Dermis microvascular lymphatic vessel endothelial cell (primary cell): ENCODE measurements at places on chromosomes 1 and 21.

DNA sequence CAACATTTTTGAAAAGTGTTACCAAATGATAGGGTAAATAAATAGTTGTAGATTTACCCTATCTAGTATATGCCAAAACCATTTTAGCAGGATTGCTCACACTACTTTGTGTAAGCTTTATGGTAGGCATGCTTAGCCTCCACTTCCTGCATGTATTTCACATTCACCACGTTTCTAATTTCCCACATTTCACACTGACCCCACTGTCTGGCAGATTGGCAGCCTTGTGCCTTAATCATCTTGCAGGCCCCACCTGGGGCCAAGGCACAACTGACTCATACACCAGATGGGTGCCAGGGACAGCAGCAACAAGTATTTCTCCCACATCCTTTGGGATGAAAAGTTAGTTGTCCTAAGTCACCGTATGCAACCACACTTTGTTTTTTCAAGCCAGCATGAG, 21.2 kb upstream of the CENPF start:
- DNase-seq = no peak

DNA sequence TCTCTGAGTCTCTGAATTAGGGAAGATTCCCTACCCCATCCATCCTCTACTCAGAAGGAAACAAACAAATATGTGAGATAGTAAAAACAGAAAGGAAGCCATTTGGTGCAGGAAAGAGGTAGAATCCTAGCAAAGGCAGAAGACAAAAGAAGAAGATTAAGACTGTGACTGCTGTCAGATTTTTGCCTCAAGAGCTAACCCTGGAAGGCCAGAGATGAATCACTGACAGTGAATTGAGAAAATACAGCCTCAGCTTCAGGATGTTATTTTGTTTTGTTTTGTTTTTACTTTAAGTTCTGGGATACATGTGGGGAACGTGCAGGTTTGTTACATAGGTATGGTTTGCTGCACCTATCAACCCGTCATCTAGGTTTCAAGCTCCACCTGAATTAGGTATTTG, 31.7 kb downstream of the DSTYK start:
- no peak for DNase-seq

DNA sequence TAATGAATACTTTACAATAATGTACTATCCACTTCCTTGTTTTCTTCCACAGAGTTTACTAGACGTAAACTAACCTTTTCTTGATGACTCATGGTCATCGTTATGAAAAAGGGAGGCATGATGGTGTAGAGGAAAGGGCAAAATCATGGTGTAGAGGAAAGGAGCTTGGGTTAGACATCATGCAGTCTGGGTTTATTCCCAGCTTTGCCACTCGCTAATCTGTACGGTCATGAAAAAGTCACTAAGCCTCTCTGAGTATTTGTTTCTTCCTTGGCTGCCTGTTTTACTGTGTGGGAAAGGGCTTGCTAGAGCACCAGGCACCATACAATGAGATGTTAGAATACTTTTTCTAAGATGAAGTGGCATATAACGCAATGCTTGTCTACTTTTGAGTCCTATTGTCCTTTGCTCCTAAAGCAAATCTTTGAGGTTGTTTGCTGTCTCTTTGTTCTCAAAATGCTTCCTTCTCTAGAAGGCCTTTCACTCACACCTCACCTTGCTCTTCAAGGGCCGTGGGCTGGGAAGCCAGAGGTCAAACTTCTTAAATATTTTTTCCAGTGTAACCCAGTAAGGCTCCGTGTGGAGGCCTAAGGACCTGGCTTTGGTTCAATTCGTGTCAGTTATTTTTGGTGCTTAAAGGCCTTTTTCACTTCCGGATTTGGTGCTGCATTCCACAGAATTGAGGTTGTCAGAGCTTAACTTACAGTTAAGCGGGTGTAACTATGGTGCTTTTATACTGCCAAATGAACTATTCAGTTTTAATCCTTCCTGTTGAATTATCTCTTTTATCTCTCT, 9.9 kb upstream of the ETV3 start:
- no peak for DNase-seq

- peak; percentile 84 for DNase-seq
These were observed at the start of gene ENAH for GRCh38 chr1:225652729-225653462. ENAH (minus strand) TSS chr1:225653123; CDS start chr1:225652690, 433 bp downstream.

- DNase-seq = no peak
These were observed 61.8 kb downstream of the RGS13 start for GRCh38 chr1:192697771-192698170.

DNA sequence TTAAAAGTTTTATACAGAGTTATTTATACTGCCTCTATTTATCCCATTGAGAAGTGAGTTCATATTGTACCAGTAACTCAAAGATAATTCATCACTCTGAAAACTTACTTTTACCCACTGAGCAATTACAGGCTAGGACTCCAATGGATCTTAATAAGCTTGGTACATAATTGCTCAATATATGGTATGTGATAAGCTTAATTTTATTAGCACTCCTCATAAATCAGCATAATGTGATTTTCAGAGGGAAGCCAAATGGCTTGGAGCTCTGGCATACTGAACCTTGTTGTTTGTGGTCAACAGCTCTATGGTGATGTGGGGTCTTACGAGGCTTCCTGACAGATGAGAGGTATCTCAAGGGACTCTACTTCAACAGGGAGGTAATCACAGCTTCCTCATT, 26.3 kb downstream of the ADAM30 start:
- DNase-seq = no peak

DNA sequence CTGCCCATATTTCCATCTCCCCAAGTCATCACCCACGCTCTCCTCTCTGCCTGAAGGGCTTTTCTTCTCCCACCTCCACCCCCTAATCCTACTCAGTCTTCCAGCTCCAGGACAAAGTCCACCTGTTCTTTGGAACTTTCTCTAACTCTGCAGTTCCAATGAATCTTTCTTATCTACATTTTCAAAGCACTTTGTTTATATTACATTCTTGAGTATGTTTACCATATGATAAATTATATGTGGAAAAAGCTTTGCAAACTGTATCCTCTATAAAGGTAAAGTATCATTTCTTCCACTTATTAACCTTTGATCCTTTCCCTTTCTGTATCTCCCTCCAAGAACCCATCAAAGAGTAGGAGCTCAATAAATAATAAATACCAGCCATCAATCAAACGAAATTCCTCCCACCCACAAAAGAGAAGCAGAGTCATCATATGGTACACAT, 39.7 kb downstream of the TTC13 start:
- DNase-seq = no peak
